Activated CD4-positive, alpha-beta memory T cell treated with anti-CD3 and anti-CD28 coated beads for 36 hours (primary cell): ENCODE measurements at places on chromosomes 11 and 22. TPM values are rescaled to one million over a fixed set of nuclear protein-coding genes. Genes with fewer than 3 reads are reported as not detected.
A peak's percentile ranks its signal among the peaks of the same experiment; 100 is the strongest.

Gene MS4A4A
- not detected for total RNA-seq

Gene GAL3ST1
- not detected for total RNA-seq

Gene OR2AG1
- total RNA-seq = not detected

Gene TREH
- not detected for total RNA-seq

Gene PIH1D2
- total RNA-seq = 0.36 TPM

Gene NXPE2
- total RNA-seq = not detected

Gene MED17
- total RNA-seq = 32.3 TPM

Gene SERHL2
- total RNA-seq = 0.83 TPM

Gene EIF3M
- 389 TPM for total RNA-seq

Gene RFPL1
- total RNA-seq = not detected

Gene ANKK1
- 0.07 TPM for total RNA-seq

Gene OR52I2
- total RNA-seq = not detected

Gene B4GALNT4
- 4.0 TPM for total RNA-seq

Gene IL10RA
- 114 TPM for total RNA-seq

GRCh38 chr11:75149766-75150465, 991 bp upstream of the SLCO2B1 start:
- no peak for DNase-seq

DNA sequence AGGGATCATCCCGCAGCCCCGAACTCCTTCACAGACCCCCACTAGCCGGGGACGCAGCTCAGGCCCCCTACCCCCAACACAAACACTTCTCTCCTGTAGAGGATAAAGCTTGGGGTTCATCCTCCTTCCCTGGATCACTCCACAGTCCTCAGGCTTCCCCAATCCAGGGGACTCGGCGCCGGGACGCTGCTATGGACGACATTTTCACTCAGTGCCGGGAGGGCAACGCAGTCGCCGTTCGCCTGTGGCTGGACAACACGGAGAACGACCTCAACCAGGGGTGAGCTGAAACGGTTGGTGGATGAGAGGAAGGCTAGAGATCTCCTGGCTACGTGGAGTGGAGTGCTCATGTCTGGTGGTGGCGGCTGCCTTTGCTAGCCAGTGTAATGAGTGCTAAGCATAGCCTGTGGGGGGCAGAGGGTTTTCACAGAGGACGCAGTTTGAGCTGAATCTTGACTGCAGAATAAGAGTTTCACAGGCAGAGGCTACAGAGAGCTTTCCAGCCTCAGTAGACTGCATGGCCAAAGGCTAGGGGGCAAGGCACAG, 580 bp downstream of the ILK start:
- peak; percentile 72 for DNase-seq

- DNase-seq = no peak
Observed at GRCh38 chr11:132116516-132116915, 746.1 kb downstream of the NTM start.

GRCh38 chr11:693415-693831, 1.6 kb downstream of the DEAF1 start:
- DNase-seq = no peak

- DNase-seq = peak; percentile 30
Observed at GRCh38 chr11:76419896-76420295, 24.9 kb upstream of the EMSY start.

DNA sequence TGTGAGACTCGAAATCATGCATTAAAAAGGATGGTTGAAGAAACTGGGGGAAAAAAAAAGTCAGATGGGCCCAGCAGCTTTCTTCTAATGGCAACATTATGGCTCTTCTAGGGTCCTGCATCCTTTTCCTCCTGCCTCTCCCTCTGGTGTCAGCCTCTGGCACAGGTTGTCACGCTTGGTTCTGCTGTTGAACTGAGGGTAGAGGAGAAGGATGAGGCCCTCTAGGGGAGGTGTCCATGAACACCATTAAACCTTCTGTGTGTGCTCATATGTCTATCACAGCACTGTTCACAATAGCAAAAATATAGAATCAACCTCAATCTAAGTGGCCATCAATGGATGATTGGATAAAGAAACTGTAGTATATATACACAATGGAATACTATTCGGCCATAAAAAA, 36.0 kb downstream of the BUD13 start:
- no peak for DNase-seq

GRCh38 chr11:62438641-62439040, 19.8 kb downstream of the SCGB1A1 start:
- DNase-seq = no peak

- DNase-seq = no peak
Observed at GRCh38 chr22:25645266-25645665, 80.8 kb downstream of the GRK3 start.

GRCh38 chr11:8715501-8715900, 32.9 kb downstream of the RPL27A start:
- no peak for DNase-seq

GRCh38 chr11:13286279-13286821, 8.8 kb downstream of the BMAL1 start:
- no peak for DNase-seq

GRCh38 chr11:122439866-122440810, 215.4 kb upstream of the UBASH3B start:
- DNase-seq = no peak

- peak; percentile 66 for DNase-seq
Observed at GRCh38 chr22:46053563-46054090, 76.7 kb upstream of the WNT7B start.

GRCh38 chr11:29320196-29320595, 696.6 kb downstream of the KCNA4 start:
- DNase-seq = no peak

- no peak for DNase-seq
Observed at GRCh38 chr22:47052236-47053012, 290.0 kb downstream of the TBC1D22A start.

DNA sequence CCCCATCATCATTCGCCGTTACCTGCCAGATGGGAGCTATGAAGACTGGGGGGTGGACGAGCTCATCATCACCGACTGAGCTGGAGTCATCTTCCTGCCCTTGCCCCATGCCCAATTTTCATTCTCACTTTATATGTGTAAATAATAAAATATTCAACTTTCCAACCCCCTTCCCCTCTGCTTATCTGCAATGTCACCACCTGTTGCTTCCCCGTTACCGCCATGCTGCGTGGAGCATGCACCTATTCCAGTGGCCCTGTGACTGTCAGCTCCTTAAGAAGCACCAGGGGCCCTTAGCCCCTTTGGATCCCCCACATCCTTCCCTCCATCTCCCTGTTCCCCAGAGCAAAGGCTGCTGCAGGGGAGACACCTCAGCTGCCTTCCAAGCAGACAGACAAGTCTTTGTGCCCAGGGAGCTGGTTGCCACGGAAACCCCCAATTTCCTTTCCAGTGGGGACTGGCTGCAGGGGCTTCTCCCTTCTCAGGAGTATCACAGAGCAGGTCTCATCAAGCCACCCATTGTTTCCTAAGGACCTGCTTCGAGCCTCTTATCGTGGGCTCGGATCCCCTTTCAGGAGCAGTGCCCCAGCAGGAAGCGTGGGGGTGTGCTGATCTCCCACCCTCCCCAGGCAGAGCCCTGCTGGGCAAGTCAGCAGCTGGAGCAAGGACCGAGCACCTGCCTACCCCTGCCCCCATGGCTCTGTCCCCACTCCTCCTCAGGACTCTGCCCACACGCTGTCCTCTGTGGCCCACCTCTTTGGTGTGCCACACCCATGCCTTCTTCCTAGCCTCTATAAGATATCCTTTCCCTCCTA, 14.3 kb downstream of the POLR2F start:
- no peak for DNase-seq

GRCh38 chr11:57426439-57426928, 437 bp downstream of the SLC43A3 start:
- peak; percentile 38 for DNase-seq

GRCh38 chr22:41369837-41370236, 11.9 kb upstream of the TEF start:
- no peak for DNase-seq

DNA sequence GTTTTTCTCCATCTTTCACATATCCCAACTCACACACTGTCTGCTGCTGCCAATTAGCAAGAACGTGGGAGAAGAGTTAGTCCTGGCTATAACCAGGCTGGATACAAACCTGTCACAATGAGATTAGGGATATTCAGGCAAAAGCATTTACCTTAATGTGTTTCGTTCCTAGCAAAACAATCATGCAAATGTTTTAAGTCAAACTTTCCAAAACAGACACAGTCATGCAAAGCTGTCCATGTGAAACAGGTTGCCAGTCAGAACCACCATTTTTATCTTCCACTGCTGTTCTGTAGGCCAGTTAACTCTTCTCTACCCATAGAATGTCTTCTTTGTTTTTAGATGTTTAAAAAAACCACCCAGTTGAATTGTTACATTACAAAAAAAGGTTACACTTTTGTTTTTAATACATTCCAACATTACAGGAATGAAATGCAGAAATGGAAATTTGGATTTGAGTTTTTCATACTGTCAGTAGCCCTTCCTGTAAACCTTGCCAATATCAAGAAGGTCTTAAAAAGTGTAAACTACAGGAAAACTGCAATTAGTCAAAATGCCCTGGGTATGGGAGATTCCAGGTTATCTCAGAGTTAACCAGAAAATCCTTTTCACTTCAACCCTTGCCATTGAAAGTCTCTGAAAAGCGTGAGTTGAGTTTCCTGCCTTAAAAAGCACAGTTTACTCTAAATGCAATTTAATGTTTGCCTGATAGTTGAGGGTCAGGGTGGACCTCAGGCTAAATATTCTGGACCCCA, 34.2 kb upstream of the LDLRAD3 start:
- no peak for DNase-seq

GRCh38 chr11:63567044-63567840, 4.1 kb upstream of the PLAAT2 start:
- DNase-seq = peak; percentile 75

DNA sequence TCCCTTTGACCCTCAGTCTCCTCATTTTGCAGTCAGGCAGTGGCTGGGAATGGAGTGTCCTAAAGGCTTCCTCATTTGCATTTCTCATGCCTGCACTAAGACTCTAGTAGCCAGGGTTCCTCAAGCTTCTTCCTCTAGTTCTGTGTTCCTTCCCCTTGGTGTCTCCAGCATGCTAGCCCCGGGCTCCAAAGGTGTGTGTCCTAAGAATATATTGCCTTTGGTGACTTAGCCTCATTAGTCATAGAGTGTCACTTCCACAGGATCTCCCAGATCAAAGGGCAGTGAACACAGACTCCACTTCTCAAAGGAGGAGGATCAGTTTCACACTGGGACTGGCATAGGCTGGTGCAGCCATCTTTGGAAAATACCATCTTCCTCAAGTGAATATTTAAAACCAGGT, 21.4 kb upstream of the ACER3 start:
- no peak for DNase-seq

- no peak for DNase-seq
Observed at GRCh38 chr11:66359662-66360087, 11.9 kb downstream of the SLC29A2 start.

- no peak for DNase-seq
Observed at GRCh38 chr11:78838417-78838816, 263.8 kb upstream of the NARS2 start.

- no peak for DNase-seq
Observed at GRCh38 chr11:1404461-1405185, 14.9 kb downstream of the BRSK2 start.

- DNase-seq = no peak
Observed at GRCh38 chr22:11066458-11067285, 4461.3 kb upstream of the OR11H1 start.

GRCh38 chr22:40525250-40525884, 111.2 kb downstream of the MRTFA start:
- peak; percentile 82 for DNase-seq

GRCh38 chr11:95241681-95242081, 10.7 kb upstream of the SESN3 start:
- no peak for DNase-seq

DNA sequence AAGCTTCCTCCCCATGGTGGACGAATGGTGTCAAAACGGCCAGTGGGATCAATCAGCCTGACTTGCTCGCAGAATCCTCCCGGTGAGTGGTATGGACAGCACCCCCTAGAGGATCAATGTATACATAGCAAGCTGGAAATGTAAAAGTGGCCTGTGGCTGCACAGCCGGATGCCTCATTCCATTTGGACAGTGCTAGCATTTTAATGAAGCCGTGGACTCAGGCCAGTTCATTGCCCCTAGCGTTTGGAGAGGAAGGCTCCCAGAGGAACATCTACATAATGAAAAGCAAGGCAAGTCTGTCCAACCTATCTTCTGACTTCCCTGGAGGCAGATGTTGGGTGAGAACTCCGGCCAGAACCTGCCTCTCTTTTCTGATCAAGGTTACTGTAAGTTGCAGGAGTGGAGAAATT, 942.3 kb downstream of the NTM start:
- no peak for DNase-seq

DNA sequence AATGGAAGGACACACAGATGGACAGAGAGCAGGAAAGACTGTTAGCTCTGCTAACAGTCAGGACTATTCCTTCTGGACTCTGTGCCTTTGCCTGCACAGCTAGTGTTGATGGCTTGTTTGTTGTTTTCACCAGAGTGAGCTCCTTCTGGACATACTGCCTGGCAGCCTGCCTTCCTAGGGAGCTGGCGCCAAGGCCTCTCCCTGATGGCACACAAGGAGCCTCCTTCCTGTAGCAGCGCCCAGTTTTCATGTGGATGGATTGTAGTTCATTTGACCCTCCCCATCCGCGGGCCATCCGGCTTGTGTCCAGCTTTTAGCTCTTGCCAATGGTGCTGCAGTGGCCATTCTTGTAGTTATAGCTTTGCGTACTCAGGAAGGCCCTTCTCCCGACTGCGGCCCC, 16.6 kb upstream of the BCR start:
- DNase-seq = no peak

- DNase-seq = no peak
Observed at GRCh38 chr11:127199306-127199801, 198.8 kb upstream of the KIRREL3 start.

- no peak for DNase-seq
Observed at GRCh38 chr11:18011633-18012032, 1.2 kb downstream of the SERGEF start.

DNA sequence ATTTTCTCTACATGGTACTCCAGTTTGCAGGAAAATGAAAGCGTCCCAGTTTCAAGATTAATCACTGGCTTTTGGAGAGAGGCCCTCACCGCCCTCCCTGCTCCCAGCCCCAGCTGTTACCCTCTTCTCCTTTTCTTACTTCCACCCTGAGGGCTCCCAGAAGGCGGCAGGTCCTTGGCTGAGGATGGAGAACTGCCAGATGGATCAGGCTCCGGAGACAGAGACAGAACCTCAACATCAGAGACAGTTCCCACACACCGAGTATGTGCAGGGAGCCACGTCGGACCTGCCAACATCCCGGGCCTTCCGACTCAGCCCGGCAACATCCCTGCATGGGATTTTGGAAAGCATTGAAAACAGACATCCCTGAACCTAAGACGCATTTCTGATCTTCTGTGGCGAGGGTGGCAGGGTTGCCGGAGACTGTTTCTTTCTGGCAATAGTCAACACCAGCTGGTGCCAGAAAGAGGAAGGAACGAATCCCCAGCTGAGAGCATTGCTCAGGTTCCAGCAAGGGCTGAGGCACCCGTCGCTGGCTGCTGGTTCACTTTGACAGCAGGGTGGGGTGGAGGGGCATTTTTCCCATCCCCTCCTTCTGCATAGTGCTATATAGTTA, 467.1 kb downstream of the MIAT start:
- no peak for DNase-seq

DNA sequence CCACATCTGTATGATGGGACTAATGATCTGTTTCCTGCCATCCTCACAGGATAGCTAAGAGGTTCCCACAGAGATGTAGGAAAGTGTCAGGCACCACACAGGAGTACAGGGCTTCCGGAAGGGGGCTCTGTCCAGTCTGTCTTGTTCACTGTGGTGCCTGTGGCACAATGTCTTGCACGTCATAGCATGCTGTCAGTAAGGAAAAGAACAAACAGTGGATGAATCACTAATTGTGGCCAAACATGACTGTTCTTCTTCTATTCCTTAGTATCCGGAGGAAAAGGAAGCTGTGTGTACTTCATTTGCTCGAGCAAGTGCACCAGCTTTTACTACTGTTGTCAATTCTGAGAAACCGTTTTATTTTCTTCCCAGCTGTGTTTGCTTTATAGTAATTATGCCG, 73.4 kb upstream of the YWHAH start:
- no peak for DNase-seq
